ENCODE measurements at places on chromosomes 2 and 18.
A peak's percentile ranks its signal among the peaks of the same experiment; 100 is the strongest.

GRCh38 chr18:63683152-63683551 is 19.6 kb upstream of the SERPINB11 start:
- peak; percentile 73 for DNase-seq

- no peak for DNase-seq
These were observed 378.4 kb upstream of the HNRNPA3 start for GRCh38 chr2:176834226-176834625.

DNA sequence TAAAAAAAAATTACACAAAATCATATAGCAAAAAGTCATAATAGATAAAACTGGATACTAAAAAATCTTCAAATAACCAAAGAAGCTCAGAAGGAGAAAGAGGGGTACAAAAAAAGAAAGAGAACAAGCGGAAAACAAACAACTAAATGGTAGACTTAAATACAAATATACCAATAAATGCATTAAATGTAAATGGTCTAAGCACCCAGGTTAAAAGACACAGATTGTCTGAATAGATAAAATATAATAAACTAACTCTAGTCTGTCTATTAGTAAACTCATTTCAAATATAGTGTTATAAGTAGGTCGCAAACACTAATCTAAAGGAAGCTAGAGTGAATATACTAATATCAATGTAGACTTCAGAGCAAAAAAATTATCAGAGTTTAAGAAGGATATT is 357.4 kb downstream of the METTL4 start:
- DNase-seq, result no peak

DNA sequence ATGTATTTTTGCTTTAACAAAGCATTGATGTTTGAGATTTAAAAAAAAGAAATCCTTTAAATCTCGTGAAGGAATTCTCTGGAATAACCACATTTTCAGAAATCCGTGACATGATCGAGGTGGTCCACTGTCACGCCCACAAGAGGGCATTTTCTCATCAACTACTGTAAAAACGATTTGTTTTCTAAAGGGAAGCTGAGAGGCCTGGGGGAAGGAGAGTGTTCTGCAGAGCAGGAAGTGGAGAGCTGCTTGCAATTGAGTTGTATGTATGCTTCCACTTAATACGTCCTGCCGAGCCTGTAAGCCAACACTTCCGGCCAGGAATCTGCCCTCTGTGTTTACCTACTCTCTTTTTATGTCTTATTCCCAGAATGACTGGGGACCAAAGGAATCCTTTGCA is 19.4 kb downstream of the KLHL29 start:
- DNase-seq, result peak; percentile 55

DNA sequence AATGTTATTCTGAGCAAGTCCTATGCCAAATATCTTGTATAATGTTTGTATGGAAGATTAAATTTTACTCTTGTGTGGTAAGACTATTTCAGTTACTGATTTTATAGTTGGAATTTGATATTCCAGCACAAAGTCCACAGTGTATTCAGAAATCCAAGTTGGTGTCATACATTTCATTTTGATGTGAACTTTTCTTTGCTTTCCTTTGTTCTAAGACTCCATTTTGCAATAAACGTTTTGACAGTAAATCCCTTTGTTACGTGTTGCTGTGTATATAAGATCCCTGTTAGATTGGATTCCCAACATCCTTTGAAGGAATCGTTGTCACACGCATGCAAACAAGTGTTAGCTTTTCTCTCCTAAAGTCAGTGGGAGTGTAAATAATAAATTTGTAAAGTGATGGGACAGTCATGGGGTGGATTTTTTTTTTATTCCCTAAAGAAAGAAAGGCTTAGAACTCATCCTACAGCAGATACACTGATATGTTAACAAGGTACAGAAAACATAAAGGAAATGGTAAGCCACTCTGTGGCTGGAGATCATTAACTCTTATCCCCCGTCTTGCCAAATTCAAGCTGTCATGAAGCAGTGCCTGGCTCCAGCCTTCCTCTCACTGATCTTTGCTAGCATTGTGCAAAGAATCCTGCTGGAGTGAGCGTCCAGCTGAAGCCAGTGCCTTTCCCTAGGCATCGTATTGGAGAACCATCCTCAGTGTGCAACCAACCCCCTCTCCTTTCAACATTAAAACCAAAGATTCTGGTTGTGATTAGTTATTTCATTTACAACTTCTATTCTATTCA is 127.6 kb upstream of the CDCA7 start:
- DNase-seq, result no peak

GRCh38 chr2:174780191-174780840 is 16.0 kb upstream of the CHRNA1 start:
- DNase-seq, result no peak

DNA sequence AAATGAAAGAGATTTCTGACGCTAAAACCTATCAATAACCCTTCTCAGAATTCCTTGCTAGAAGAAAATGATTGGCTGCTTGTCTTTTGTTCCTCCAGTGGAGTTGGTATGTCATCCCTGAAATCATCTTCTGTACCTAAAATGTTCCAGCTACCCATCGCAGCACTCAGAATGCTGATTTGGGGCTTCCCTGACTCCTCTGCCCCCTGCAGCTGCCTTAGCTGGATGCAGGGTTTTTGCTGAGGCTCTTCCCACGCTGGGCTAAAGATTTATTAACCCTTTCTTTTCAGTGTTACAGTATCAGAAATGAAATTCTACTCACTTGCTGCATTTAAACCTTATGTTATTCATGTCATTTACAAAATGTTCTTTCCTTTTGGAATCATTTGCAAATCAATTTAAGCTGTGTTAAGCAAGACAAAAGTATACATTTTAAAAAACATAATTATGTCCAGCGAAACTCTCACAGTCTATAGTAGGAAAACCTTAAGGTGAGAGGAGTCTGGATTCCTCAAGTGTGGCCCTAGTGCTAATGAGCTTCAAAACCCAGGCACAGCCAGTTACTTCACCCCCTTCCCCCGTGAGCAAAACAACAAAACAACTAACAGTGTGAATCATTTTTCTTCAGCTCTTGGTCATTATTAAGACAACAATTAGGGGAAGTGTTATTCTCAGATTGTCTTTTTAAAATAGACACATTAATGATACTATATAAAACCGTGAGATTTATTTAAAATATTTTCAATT is 32.8 kb downstream of the PKP4 start:
- no peak for DNase-seq

DNA sequence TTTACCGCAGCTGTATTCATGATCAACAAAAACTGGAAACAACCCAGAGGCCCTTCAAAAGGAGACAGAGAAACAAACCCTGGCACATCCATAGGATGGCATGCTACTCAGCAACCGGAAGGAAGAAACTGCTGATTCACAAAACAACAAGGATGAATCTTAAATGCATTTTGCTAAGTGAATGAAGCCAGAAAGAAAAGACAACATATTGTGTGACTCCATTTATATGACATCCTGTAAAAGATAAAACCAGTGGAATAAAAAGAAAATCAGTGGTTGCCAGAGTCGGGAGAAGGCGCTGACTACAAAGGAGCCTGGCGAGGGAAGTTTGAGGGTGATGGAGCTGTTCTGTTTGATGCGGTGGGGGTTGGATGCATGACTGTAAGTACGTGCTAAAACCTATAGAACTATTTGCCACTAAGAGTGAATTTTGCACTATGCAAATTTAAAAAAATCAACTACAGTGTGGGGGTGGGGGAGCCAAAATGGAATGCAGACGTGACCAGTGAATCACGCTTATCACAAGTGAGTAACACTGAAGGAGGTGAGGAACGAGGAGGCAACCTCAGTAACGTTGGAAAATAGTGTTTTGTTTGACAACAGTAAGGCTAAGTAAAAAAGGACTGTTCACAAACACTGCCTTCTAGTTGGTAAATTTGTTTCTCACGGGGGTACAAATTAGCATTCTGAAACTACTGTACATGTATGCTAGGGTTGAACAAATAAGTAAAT is 108.9 kb downstream of the INHBB start:
- no peak for DNase-seq

DNA sequence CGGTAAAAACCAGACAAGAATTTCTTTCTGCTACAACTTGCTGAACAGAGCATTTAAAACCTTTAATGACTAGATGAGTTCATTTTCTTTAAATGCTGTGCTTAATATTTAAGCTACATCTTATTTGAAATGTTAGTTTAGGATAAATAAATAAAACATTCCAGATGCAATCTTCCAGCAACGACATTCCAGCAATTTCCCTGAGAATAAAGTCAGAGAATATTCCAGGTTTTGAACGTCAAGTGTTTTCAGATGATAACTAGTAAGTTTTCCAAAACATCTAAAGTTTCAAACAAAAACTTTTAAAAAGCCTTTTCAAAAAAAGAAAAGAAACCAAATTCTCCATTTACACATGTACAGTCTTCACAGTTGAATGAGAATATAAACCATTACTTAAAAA is 104.8 kb downstream of the PPP1R1C start:
- no peak for DNase-seq

DNA sequence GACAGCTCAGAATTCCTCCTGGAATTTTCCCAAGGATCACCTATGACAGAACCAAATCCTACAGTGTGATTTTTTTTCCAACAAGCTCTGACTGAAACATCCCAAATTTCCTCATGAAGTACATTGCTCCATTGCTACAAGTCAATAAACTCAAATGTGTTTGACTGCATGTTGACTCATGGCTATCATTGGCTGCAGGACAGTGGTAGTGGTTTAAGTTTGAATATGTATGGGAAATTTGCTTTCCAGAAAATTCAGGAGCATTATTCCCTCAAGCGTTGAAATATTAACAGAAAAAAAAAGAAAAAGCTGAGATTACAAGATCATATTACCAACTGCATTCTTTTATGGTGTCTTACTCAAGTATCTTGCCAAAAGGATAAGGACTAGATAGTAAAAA is 402.8 kb upstream of the DSEL start:
- no peak for DNase-seq

DNA sequence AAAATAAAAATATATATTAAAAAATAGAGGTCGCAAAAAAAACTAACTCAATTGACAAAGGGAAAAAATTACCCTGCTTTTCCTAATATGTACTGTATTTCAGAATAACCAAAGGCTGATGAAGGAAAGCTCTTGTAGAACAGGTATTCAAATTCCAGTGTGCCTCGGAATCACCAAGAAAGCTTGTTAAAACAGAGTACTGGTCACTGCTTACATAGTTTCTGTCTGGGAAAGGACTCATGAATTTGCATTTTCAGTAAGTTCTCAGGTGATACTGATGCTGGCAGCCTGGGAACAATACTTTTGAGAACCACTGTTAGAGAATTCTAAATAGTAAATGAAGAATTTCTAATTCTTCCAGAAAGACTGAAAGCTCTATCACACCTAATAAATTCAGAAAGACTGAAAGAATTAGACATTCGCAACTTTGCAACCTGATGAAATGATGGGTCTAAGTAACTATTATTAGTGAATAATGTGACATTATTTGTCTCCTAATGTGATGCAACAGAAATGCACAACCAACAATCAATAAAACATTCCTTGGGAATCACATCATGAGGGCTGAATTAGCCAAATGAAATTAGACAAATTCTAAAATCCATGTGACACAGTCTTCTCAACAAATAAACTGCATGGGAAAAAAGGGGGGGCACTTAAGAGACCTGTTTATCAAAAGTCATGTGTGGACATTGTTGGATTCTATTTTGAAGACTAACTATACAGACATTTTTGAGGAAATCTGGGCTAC is 21.9 kb downstream of the RPRD1A start:
- no peak for DNase-seq

GRCh38 chr18:13218368-13218991 is at the start of gene LDLRAD4:
LDLRAD4 (plus strand) TSS chr18:13218760.
- DNase-seq, result no peak

- no peak for DNase-seq
These were observed 164.6 kb downstream of the DCC start for GRCh38 chr18:52504589-52504988.

Measured in AG08396 (cell line).